ENCODE measurements at places on chromosomes 12 and 14.

DNA sequence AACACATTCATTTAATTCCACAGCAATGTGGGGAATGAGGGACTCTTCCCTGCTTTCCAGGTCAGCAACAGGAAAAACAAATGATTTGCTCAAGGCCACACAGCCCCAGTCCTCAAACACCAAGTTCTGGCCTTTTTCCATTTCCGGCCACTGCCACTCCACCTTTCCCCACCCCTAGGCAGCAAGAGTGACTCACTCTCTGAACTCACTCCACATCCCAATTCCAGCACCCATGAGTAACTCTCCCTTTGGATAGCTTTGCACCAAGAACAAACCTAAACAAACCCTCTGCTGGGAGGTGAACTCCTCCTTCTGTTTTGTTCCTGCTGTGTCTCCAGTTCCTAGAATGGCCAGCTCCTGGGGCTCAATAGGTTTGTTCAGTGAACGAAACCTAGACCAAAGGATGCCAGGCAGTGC lies 30.4 kb upstream of the PLEKHG6 start:
- peak; percentile 98 for DNase-seq

- no peak for DNase-seq
These were observed 7.7 kb downstream of the CMTM5 start for GRCh38 chr14:23384364-23385080.

DNA sequence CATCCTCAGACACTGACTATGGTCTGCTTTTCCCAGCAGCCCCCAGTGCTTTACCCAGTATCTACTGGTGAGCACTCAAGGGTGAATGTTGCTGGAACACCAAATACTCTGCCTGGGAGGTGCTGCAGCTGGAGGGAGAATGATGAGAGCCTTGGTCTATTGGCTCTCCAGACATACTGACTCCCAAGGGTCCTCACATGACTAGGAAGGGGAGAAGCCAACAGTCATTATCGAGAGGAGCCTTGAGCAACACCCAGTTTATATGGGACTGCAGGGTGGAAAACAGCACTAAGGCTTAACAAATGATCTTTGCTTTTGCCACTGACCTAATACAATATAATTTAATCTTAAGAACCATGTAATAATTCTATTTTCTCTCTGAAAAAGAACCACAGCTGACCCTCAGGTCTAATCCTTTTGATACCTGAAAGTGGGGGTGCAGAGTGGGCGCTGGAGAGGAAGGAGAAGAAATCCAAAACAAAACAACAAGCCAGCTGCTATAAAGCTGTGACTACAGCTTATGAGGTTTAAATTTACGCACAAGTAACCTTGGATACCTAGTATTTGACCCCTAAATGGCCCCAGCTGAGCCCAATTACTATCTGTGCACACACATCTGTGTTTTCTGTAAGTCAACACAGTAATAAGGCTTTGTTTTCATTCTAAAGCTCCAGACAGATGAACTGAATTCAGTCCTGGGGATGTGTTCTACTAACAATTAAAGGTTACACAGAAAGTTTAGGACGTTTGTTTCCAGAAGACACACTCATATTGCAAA lies 107.8 kb upstream of the GRIP1 start:
- no peak for DNase-seq

DNA sequence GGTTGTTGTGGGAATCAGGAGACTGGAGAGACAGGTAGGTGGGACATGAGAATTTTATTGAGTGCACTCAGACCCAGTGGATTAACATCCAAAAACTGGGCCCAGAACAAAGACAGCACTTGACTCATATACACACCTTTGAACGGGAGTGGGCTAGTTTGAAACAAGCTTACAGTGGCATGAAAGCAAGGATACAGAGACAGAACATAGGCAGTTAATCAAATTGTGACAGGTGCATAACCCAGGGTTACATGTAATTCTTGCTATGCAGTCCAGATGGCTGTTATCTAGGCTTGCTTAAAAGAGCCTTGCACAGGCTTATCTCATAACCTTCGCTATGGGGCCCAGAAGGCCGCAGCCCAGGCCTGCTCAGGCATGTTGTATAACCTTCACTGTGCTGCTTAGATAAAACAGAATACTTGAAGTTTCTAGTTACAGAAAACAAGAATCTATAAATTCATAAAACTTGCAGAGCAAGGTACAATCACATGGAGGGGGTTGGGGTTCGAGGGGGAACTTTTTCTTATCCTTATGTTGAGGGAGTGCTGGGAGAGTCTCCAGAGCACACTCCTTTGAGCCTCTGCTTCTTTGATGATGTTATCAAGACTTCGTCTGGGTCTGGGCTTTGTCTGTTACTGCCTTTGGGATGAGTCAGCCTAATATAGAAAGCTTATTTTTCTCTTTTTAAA lies 81.7 kb downstream of the TNFAIP2 start:
- peak; percentile 14 for DNase-seq

- no peak for DNase-seq
These were observed 547 bp downstream of the CNTN1 start for GRCh38 chr12:40692765-40693206.

DNA sequence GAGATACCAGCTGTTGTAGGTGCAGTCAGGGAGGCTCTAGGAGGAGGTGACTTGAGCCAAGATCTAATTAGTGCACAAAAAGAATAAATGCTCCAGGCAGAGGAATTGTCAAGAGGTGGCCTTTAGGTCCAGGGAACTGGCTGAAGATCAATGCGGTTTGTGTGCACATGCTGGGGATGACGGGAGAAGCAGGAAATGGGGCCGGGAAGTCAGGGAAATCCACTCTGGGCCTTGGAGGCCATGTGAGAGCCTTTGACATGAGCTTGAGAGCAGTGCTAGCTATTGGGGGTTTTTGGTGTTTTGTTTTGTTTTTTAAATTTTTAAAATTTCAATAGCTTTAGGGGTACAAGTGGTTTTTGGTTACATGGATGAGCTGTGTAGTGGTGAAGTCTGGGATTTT lies 67.4 kb downstream of the MVK start:
- DNase-seq = no peak

- DNase-seq = no peak
These were observed 12.6 kb upstream of the LRP1-AS start for GRCh38 chr12:57160040-57160439.

DNA sequence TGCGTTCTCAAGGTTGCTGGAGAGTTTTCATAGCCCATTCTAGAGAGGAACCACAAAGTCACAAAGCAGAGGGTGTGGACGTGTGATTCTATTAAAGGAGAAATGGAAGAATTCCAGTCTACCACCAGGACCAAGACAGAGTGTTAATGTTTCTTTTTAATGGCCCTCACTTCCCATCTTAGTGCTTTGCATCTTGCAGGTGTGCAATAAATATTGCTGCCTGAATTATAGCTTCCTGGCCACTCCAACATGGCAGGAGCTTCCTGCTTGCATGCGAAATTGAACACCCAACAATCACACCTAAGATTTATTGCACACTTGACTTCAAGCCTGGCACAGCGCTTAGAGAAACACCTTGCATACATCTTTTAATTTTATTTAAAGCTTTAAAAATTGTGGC lies 22.4 kb upstream of the PPP1CC start:
- no peak for DNase-seq

DNA sequence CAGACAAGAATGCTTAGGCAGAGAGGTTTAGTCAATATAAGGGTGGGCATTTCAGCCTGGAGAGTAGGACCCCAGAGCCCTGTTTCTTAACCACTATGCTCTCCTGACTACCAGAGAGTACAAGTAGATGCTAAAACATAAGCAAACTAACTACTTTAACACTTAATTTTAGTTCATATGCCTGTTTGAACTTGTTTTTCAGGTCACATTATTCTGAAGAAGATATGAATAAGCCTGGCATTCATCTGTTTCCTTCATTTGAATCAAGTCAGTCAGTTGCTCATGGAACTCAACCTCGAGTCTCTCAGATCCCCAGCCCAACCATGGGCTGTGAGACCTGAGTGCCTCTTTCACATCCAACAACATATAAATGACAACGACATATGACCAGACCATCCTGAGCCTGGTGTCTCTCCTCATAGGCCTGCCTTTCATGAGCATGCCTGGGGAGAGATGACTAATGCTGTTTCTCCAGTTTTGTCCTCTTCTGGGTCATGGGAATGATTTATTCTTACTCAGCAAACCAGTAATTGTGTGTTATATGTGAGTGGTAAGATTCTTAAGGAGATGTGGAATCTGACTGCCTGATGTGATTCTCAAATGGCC lies 251.1 kb upstream of the BTG1 start:
- DNase-seq = peak; percentile 61

DNA sequence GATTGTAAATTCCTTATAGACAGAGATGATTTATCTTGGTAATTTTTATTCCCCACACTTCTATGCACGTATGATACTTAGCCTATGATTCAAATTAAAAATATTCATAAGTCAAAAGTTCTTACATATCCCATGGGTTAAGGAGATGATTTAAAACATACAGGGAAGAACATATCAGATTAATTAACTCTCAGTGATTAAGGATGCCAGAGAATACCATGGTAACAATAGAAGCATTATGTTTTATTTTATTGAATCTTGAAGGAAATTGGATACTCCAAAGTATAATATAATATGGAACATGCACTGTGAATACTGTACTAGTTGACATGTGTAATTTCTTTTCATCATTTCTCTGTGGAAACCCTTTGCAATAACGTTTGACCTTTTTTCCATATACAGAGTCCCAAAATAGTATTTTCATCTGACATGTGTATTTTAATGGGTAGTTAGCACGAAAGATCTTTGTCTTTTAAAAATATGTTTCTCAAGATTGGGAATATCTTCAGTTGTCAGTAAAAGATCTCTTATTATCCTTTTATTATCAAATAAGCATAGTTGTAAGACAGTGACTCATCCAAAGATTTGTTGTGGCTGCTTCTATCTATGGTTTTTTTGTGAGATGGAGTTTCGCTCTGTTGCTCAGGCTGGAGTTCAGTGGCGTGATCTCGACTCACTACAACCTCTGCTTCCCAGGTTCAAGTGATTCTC lies 166.7 kb downstream of the RAD51B start:
- no peak for DNase-seq

Data from MCF 10A (cell line).